Endothelial cell of umbilical vein (primary cell): ENCODE measurements at places on chromosomes 11 and 22.

DNA sequence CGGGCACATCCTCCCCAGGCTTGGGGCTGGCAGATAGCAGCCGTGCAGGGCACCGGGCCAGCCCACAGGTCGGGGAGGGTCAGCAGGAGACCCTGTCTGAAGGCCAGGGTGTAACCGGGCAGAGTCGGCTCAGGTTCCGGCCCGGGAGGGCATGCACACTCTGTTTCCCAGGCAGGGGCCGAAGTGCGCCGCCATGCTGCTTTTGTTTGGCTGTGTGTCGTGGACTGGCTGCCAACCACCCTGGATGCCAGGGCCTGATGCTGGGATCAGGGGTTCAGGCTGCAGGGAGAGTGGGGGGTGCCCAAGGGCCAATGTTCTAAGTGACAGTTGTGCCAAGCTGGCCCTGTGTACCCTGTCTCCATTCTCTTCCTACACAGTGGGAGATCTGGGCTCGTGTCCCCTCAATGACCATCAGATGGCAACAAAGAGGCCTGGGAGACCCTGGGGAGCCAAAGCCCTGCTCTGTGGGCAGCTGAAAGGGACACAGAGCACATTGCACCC lies 120.9 kb upstream of the B3GAT1 start:
- no peak for DNase-seq

DNA sequence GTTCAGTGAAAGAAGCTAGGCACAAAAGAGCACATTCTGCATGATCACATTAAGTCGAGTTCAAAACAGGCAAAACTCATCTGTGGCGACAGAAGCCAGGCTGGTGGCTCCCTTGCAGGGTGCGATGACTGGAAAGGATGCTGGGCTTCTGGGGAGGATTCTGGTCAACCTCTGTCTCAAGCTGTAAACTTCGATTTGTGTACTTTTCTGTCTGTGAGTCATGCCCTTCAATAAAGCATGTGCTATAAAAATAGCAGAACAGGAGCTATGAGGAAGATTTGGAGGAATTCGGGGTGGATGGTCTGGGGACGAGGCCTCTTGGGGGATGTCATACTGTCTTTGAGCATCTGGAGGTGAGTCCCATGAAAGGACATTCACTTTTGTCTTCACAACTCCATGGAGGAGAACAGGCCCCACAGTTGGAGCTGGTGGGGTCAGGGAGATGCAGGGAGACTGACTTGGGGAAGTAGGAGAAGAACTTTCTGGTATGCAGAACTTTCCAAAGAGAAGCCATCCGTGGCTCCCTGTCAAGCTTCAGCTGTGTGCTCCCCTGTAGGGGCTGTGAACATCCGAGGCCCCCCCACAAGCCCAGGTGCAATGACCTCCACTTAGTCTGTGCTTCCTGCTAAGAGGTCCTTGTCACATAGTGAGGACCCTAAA lies 77.8 kb upstream of the LINC01488 start:
- DNase-seq = no peak

GRCh38 chr11:79253280-79253679 lies 187.6 kb downstream of the TENM4 start:
- no peak for DNase-seq

GRCh38 chr11:77400775-77401449 lies 73.0 kb downstream of the PAK1 start:
- no peak for DNase-seq

- DNase-seq = no peak
These were observed 34.9 kb downstream of the CADM1 start for GRCh38 chr11:115469361-115469760.

- DNase-seq = no peak
These were observed 198.7 kb upstream of the LUZP2 start for GRCh38 chr11:24298146-24298545.

DNA sequence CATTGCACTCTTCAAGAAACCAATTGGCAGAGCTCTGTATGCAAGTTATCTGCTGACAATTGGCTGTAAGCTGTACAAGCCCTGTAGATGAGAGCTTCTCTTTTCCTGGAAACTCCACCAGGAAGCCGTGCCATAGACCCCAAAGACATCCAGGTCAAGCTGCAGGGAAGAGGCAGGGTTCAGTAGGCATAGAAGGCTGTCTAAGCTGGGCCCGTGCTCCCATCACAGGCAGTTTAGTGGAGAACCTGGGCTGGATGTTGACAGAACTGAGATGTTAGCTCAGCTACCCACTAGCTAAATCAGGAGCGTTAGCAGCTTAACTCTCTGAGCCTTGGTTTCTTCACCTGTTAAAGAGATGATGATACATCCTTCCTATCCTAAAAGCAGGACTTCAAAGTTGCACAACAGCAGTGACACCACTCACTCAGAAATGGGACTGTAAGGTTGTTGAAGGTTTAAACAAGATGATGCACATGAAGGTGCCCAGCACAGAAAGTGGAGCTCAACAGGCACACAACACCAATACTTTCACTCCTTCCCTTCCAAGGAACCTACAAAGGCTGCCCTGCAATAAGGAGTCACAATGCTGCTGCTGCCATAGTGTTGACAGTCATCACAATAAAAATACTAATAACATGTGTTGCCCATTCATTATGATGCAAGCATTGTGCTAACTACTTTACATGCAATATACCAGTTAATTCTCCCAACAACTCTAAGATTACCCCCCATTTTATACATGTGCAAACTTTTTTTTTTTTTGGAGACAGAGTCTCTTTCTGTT lies 115.4 kb downstream of the ZBTB16 start:
- DNase-seq = no peak

DNA sequence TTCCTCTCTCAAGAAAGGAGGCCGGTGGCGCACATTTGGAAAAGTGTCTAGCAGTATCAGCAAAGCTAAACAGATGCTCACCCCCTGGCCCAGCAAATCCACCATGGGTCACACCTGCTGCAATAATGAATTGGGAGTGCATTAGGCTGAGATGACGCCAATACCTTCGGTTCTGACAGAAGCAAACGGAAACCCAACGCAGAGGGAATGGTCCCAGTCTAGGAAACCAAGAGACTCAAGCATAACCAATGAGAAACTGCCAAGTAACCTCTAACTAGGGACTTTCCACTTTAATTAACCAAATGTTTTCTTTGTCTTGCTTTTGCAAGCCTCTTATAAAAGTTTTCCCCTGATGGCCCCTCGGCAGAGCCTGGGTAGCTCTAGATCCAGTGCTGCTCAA lies 64.2 kb upstream of the SLC22A12 start:
- no peak for DNase-seq

DNA sequence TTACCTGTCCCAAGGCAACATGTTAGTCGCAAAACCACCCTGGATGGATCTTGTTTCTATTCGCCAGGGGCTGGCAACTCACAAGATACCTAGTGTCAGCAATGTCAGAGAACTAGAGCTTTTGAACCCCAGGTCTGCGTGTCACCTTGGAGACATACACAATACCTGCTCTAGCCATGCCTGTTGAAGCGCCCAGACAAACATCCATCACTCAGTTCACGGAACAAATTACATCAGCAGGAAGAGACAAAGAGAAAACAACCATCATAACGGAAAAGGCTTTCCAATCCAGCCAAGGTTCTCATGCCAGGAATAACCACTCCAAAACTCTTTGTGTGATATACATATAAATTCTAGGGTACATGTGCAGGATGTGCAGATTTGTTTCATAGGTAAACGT lies 2.2 kb downstream of the CD59 start:
- DNase-seq = peak; percentile 81

- DNase-seq = no peak
These were observed 2.4 kb upstream of the KAT5 start for GRCh38 chr11:65709661-65710060.
